WERI-Rb-1 (cell line): ENCODE measurements at places on chromosomes 3 and 15.

- peak; percentile 68 for DNase-seq
Observed at GRCh38 chr3:126523745-126524428, at the start of gene CHST13. Gene CHST13, plus strand, starts transcription at chr3:126524155. Its CDS starts 178 bp downstream, at chr3:126524333.

DNA sequence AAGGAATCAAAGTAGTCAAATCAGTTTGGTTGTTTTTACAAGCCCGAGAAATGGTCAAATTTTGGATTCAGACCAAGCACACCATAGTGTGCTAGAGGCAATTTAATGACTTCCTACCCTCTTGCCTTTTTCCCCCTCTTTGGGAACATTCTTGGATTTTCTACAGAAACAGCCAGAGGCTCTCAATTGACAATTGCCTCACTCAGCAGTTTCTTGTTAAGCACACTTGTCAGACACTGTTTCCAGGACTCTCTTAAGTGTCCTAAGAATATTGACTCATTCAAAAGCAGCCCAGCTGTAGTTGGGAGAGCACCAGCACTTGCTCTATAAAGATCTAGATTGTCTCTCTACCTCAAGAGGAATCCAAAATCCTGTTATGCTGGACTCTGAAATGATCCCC, 1.5 kb upstream of the SLC35G2 start:
- DNase-seq = no peak

DNA sequence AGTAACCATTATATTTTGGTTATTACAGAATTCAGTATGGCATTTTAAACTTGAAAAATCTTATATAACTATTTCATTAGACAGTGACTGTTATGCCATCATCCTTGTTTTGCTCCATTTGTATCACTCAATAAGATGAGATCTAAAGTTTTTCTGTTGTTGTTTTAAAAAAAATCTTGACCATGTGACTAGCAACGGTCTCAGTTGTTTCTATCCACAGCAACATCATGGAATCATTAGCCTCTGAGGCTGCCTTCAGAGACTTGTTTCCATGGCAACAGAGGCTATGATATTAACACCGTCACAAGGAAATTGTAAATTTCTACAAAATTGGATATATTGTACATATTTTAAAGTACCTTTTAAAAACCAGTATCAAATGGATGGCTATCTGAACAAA, 129.8 kb downstream of the DLG1 start:
- no peak for DNase-seq

- DNase-seq = no peak
Observed at GRCh38 chr3:12973827-12974226, 99.4 kb downstream of the IQSEC1 start.

DNA sequence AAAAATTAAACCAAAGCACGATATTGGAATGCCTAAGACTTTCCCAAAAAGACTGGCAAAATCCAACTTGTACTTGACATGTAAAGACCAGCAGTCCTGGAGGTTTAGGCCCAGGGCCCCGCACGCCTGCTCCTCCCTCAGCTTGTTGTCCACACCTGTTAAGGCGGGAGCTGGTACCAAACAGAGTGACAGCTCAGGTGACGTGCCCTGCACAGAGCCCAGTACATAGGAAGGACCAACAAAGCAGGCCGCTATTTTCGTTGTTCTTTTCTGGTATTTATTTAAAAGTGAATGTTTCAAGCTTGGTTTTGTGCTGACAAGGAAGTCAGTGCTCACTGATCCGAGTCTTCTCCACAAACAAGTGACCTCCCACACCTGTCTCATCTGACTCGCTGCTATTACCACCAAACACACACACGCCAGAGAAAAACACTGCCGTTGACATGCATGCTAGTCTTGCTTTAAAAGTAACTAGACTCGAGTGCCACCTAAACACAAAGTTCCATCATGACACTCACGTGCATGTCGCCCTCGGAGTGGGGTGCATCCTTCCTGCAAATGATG, 50.2 kb downstream of the HERC2 start:
- no peak for DNase-seq

GRCh38 chr3:7682822-7683229, 818.8 kb upstream of the LMCD1 start:
- no peak for DNase-seq

DNA sequence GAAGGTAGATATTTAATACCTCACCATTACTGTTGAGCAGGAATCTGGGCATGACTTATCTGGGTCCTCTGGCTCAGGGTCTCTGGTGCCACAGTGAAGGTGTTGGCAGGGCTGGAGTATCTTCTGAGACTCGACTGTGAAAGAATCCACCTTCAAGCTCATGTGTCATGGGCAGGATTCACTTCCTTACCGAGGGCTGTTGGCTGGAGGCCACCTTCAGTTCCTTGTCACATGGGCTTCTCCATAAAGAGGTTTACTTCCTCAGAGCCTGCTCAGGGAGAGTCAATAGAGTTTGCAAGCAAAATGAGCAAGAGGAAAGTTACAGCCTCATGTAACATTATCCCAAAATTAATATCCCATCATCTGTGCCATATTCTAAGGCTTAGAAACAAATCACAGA, 459.5 kb downstream of the NR2F2 start:
- DNase-seq = no peak

GRCh38 chr3:4493014-4493940, at the start of gene ITPR1:
Gene ITPR1, plus strand, starts transcription at chr3:4493348. Its CDS starts 23,144 bp downstream, at chr3:4516492.
- peak; percentile 99 for DNase-seq

- DNase-seq = no peak
Observed at GRCh38 chr3:182486463-182486862, 306.8 kb upstream of the ATP11B start.

GRCh38 chr15:41659190-41659589, 1.0 kb upstream of the MGA start:
- no peak for DNase-seq

DNA sequence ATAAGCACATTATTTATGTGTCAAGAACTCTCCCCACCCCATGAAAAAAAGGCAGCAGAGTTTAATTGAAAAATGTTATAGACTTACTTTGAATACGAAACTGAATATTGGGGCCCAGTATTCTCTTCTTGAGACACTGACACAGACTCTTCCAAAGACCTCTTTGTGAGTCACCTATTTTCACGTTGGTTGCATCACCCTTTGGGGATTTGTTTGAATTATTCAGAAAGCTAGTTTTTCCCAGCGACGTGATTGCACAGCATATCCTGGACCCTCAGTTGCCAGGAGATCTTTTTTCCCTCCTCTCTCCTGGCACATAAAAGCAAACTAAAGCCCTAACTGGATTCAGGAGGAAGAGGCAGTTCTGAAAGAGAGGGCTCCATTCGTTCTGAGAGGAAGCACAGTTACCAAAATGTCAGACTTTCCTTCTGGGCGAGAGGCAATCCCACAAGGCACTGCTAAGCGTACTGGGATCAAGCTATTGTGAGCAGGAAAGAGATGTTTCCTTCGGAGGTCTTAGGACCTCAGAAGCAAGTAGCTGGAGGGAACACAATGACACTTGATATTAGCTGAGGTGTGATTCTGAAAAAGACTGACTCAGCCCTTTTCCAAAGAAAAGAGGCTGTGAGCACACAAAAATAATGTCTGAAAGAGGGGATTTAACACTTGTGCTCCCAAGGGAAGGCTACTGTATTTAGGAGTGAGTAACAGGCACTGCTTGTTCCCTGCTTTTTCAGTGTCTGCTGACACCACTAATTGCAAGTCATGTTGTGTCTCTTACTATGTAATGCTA, 65.8 kb upstream of the CADPS start:
- no peak for DNase-seq

DNA sequence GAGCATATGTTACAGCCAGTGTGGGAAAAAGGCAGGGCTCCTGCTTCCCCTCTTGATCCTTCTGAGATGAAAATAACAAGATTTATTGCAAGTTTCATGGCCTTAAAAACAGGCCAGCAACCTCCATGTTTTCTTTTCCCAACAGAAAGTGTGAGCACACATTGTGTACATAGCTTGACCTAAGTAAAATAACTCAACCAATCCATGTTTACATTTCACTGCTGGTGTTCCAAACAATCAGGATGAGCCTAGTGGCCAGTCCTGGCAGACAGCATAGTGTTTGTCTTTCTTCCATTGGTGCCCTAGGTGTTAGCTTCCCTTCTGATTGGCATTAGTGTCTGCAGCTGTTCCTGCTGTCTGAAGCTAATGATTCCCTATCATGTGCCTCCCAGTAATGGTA, 847.7 kb downstream of the EPHA3 start:
- no peak for DNase-seq

DNA sequence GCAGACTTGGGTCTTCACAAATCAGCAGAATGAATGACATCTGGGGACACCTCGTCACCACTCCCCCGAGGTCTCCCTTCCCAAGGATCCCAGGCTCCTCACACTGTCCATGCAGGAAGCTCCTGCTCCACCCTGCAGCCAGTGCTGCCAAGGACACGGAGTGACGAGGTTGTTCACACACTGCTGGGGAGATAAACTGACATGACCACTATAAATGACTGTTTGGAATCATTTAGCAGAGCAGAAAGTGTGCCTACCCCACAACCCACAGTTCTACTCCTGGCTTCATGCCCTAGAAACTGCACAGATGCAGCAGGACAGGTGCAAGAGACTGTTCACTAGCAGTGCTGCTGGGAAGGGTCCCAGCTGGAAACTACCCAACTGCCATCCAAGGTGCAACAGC, 19.7 kb upstream of the PRSS50 start:
- no peak for DNase-seq

DNA sequence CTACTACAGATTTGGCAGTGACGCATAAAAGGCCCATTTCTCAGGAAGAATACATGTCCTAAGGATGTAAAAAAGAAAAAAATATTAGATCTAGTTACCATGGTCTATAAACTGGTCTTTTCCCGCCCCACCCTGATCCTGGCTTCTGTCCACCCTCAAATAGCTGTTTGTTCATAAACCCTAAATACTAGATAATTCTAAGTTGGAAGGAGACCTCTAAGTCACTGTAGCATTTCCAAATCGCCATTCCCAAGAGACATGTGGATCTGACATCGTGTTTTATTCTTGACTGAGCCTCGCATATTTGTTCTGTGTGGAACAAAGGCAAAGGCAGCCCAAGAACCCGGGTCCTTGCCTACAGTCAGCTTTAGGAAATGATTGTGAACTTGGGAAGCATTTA, 49.0 kb downstream of the LMCD1 start:
- no peak for DNase-seq

GRCh38 chr15:77557144-77557543, 75.6 kb downstream of the LINGO1 start:
- no peak for DNase-seq

- DNase-seq = no peak
Observed at GRCh38 chr15:33126559-33127290, 67.8 kb downstream of the FMN1 start.

DNA sequence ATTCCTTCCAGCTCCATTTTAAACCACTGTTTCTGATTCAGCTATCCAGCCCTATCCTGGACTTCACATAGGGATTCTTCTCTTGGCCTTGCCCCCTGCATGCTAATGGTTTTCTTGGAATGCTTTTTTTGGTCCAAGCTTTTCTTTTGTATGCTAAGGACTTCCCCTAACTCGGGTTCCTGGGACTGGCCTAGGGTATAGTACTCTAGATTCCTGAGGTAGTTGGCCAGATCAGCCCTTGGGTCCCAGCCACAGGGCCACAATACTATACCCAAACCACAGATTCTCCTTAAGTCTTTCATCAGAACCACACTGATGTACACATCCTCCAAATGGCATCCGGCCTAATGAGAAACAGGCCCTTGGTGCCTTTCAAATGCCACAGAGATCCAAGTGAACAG, 2.8 kb downstream of the FYCO1 start:
- no peak for DNase-seq

DNA sequence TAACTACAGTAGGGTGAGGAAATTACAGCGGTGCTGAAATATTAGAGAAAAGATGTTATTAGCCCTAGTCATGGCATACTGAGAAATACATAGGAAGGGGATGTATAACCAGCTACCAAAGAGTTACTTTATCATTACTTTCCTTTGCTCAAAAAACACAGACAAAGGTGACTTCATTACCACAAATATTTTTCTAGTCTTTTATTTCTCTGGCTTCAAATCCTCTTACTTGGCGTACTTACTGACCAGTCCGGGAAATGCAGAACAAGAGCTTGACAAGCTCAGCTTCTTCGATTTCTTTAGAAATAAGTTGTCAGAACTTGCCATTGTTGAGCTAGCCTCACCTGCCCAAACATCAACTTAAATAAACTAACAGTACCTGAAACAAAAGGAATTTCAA, 142.1 kb upstream of the TMCO5A start:
- no peak for DNase-seq

DNA sequence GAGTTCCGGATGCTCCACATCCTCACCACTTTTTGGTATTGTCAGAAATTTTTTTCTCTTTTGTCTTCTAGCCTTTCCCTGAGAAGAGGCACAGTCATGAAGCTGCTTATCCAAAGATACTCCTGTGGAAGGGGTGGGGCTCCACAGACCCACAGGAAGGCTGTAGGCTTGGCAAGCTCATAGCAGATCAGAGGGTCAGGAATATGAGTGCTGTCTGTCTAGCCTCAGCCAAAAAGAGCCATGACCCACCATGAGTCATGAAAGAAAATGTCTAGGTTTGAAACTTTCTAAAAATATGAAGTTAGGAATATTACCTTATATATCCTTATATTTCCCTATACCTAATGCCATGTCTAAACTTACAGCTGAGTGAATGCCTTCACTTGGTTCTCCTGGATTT, 118.2 kb upstream of the THBS1 start:
- no peak for DNase-seq

DNA sequence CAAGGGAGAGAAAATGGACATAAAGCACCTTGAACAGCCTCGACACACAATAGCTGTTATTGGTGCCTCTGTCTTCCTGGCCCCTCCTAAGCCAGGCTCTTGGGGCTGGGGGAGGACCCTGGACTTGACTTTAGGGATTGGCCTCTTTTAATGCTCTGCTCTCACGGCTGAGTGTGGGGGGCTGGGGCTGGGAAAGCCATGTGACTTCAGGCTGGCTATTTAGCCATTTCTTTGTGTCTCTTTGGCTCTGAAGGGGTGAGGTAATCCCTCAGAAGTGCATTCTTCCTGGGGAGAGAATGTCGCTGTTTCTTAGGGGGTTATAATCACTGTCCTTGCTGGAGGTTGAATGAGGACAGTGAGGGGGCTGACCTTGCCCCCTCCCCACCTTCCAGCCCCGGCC, 26.2 kb downstream of the MAGEF1 start:
- DNase-seq = peak; percentile 73

GRCh38 chr3:154324919-154325318, 632 bp upstream of the DHX36 start:
- no peak for DNase-seq

GRCh38 chr3:127252446-127252845, 35.4 kb downstream of the PRR20G start:
- DNase-seq = no peak

DNA sequence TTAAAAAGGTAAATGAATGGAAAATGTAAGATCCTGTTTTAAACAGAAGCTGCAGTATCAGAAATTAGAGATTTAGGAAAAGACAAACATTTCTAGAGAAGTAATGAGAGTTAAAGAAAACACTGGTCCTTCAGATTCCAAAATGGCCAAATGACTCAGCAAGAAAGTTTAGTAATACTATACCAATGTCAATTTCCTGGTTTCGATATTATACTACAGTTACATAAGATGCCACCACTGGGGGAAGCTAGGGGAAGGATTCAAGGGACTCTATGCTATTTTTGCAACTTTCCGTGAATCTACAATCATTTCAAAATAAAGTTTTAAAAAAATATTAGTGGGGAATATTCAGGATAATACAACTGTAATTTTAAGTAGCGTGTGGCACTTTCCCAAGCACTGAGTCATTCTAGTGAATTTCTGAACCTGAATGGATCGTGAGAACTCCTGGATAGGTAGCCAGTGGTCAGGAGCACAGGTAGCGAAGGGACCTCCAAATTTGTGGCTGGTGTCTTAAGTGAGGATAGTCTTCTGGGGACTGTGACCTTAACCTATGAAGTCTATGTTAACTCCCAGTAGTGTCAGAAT, 37.6 kb downstream of the TMCC1 start:
- no peak for DNase-seq

GRCh38 chr3:138817695-138818094, 17.0 kb downstream of the PIK3CB start:
- DNase-seq = no peak
